ENCODE measurements at places on chromosomes 6 and 20.

DNA sequence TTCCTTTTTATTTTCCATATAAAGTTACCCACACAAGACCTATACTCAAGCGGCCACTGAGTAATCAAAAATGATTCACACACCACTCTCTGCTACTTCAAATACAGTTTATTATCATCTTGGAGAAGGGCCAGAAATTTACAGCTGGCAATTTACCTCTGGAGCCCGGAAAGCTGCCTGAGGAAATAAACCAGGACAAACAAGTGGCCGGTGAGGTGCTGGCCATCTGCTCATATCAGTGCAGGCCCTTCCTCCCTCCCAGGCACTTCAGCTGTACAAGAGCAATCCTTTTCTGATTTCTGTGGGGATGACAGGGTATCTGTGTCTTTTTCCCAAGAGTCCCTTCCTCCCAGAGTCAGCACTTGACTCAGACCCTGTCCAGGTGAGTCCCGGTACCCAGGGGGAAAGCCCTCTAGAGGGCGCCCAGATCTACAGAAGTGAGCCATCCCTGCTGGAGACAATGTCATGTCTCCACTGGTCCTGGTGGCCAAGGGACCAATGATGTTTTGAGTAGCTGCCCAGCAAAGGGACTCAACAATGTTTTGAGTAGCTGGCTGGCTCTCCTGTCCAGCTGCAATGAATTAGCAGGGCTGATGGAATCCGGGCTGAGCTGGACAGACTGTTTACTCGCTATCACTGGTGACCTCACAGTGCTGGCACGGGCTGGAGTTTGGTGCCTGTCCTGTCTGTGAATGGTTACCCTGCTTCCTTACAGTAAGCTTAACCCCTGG lies 23.6 kb downstream of the LRP11 start:
- peak; percentile 95 for DNase-seq

DNA sequence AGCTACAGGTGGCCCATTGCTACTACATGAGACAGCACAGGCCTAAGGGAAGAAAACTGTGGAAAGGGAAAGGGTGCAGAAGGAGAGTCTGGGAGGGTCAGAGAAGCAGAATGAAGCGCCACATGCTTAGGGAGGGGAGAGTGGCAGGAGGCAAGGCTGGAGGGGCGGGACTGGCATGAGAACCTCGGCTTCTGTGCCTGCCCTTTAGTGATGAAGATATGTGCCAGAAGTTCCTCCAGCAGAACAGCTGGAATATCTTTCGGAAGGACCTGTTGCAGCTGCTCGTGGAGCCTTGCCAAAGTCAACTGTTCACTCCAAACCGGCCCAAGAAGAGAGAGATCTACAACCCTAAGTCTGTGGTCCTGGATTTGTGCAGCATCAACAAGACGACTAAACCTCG lies 61.8 kb downstream of the CNBD2 start:
- DNase-seq = no peak

- DNase-seq = no peak
These were observed 51.4 kb upstream of the JARID2 start for GRCh38 chr6:15194453-15194852.

- peak; percentile 61 for DNase-seq
These were observed 228.6 kb upstream of the JARID2 start for GRCh38 chr6:15017261-15017660.

DNA sequence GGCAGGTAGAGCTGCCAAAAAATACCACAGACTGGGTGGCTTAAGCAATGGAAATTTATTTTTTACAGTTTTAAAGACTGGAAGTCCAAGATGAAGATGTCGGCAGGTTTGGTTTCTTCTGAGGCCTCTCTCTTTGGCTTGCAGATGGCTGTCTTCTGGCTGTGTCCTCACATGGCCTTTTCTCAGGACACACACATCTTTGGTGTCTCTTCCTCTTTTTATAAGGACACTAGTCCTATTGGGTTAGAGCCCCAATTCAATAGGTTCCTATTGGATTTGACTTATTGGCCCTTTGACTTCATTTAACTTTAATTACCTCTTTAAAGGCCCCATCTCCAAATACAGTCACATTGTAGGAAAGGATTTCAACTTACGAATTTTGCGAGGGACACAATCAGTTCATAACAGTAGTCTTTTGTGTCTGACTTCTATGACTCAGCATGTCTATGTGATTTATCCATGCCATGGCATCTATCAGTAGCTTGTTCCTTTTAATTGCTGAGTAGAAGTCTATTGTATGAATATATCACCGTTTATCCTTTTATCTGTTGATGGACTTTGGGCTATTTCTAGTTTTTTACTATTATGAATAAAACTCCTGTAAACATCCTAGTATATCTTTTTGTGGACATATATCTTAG lies 11.0 kb upstream of the TCP11 start:
- no peak for DNase-seq

DNA sequence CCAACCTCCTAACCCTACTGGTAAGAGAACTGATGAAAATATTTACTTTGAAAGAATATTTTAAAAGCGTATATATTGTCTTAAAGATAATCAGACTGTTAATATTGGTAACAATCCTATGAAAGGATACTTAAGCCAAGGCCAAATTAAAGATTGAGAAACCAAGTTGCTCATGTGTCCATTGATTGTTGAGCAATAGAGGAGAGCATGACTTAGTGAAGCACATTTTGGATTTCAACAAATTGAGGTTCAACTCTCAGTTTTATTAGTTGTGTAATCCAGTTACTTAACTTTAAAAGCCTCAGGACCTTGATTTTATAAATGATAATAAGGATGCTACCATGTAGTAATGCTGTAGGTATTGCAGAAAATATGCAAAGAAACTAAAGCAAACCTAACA lies 56.8 kb downstream of the PRL start:
- DNase-seq = no peak

DNA sequence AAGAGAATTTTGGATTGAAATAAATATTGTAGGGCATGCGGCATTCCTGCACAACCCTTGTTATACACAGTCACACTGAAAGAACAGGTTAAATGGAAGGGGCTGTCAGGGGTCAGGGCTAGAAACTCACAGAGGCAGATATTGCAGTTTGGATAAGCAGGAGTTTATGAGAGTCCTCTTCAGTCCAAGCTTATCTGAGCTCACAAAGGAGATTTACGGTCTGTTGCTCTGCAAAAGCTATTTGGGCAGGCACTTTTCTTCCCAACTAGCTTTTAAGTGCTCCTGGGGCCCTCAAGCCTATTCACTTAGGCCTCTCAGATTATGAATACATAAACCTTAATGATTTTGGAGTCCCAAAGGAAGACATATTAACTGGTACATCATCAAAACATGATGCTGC lies 156.2 kb downstream of the SOX4 start:
- no peak for DNase-seq

DNA sequence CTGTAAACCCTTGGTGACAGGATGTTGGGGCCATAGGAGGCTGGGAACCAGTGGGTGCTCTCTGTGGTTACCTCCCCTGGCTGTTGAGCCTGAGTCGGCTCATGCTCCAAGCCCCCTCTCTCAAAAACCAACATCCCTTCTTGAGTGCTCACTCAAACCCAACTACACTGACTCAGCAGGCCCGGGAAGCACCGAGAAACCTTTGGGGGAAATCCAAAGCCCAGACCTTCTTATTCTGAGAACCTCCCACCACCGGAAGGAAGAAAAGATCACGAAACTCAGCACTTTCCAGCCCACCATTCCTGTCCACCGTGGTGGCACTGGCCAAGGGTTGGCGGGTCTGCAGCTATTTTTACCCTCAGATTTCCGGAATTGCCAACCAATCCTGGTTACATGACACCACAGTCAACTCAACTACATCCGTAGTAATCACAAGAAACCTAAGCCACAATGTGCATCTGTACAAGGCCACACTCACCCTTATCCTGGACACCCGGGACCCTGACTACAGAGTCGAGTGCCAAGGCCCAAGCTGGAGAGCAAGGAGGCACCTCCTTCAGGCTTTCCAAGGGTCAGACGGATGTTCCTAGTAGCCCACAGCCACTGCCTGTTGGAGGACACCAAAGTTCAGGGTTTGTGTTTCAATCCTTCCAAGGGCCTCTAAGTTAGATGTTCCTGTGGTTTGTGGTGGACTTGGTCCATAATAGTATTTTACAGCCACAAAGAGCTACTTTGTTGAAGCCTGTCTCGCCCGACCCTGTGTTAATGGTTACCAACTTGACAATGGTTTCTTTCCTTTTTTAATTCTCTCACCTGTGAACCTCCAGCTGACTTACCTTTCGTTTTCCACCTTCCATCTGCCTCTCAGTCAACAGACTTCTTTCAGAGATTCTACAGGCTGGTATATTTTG lies 317.0 kb downstream of the CDC5L start:
- DNase-seq = no peak

DNA sequence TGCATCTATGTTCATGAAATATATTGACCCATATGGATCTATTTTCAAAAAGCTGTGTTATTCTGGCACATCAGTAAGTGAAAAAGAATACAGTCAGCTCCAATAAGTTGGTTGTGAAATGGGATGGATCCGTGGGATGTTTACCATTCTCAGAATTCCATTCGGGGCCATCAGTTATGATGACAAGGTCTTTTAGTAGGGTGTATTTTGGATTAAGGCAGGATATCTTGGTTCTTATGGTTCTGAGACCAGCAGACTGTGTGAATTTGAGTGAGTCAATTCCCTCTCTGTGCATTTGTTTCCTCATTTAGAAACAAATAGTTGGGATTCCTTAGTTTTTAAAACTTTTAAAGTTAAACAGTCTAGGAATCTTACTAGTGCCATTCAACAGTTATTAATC lies 287.4 kb downstream of the CD109 start:
- peak; percentile 62 for DNase-seq

- no peak for DNase-seq
These were observed 126.2 kb upstream of the RNF24 start for GRCh38 chr20:4141291-4142240.

GRCh38 chr20:8744228-8744844 lies 324.6 kb upstream of the PLCB4 start:
- no peak for DNase-seq

DNA sequence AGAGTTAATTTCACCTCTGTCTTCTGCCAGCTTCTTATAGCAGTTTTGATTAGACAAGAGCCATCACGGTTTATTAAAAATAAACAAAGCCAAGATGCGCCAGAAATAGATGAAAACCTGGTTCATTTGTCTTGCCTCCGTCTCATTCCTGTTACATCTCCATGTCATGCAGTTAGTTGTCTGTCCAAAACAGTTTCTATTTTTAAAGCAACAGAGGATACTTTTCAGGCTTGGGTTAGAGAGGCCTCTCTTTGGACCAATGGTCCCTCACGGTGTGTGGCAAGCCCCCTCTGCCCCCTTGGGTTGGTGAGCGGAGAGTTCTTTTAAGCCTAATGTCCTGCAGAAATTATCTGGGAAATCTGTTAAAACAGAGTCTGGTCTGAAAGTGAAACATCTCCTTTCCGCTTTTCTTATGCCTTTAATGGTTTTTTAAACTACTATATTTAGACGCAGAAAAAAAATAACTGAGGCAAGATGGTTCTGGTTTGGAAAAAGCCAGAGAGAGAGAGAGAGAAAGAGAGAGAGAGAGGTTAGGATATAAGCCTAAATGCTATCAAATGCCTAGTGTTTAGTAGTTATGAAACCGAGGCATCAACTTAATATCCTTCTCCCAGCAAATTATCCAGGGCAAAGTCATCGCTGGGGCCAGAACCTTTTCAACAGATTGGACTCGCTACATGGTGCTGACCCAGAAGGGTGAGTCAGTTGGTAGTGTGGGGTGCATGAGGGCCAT lies 64.5 kb downstream of the ZDHHC14 start:
- DNase-seq = no peak

DNA sequence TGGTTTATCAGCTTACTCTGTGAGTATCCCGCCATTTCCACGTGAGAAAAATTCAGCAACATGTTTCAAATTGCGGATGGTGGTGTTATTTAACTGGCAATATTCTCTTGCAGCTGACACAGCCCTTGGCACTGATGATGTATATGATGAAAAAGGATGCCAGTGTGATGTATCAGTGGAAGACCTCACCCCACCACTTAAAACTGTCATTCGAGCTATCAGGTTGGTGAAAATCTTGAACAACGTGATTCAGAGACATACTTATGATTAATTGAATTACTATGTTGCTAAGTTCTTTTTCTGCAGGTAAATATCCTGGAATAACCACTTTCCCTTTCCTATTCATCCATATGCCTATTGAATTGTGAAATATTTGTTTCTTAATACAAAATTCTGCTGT lies 55.7 kb downstream of the KHDC1L start:
- no peak for DNase-seq

DNA sequence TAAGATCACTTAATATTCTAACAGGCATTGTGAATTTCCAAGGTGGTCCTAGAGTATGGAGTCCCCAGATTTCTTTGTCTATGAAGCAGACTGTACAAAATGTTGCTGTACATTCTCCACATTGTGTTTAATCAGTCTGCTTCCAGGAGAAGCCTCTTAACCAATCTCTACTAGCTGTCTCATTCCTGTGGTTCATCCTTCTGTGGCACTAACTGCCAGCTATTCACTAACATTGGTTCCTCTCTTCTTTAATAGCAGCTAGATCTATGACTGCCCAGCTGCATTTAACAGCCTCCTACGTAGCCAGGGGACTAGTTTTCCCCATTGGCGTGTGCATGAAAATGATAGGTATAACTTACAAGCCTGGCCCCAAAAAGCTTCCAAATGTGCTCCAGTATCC lies 395.4 kb downstream of the SAMD5 start:
- DNase-seq = no peak

- peak; percentile 69 for DNase-seq
These were observed 39.5 kb downstream of the CITED2 start for GRCh38 chr6:139334806-139335446.

- DNase-seq = no peak
These were observed 172.8 kb downstream of the CDH4 start for GRCh38 chr20:61424628-61425420.

GRCh38 chr6:98547634-98548033 lies 286.7 kb upstream of the POU3F2 start:
- DNase-seq = no peak

- DNase-seq = no peak
These were observed 8.8 kb downstream of the RPS6KA2 start for GRCh38 chr6:166618251-166618650.

- no peak for DNase-seq
These were observed 30.4 kb downstream of the SRC start for GRCh38 chr20:37376324-37376723.

- no peak for DNase-seq
These were observed 117.0 kb upstream of the ASCC3 start for GRCh38 chr6:100998111-100998510.

DNA sequence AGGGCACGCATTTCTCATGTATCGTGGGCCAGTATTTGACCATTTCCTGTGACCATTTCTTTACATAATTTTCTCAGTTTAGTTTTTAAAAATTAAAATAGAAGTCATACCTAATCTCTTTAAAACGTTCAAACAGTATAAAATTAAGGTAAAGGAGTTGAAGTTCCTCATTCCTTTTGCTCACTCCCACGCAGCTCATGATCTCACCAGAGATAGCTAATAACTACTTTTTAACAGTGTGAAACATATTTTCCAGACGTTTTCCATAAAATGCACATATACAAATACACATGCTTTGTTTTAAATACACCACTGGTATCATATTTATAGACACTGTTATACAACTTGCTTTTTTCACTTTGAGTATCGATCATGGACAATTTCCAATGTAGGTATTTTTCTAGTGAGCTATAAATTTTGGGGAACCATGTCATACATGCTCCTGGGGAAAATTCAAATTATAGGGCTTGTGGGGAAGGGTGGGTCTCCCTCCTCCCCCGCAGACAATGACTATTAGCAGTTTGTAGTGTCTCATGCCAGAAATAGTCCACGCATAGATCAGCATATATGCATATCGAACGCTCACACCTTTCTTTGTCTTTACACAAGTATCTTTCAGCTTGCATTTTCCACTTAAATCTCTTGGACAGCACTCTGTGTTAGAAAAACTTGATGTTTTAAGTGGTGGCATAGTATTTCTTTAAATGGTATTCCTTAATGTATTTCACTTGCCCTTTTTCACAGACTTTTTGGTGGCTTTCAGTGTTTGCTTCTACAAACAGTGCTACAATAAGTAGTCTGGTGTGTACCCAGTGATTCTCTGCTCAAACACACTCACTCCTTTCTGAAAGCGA lies 145.5 kb upstream of the ZNF217 start:
- no peak for DNase-seq
